Esophagus squamous epithelium (tissue), 5 donors: ENCODE measurements at places on chromosomes 6 and 20.

- H3K4me3 ChIP-seq = no peak overlapping the region
- peaks cover 5% of the 10 kb centered on the region for H3K36me3 ChIP-seq
- no peak for DNase-seq
- H3K27me3 ChIP-seq = no peaks in the 10 kb centered on the region
- H3K4me1 ChIP-seq = no peaks in the 10 kb centered on the region
- H3K27ac ChIP-seq = no peak overlapping the region
Measured at GRCh38 chr6:161136655-161137054, 137.2 kb downstream of the AGPAT4 start.

DNA sequence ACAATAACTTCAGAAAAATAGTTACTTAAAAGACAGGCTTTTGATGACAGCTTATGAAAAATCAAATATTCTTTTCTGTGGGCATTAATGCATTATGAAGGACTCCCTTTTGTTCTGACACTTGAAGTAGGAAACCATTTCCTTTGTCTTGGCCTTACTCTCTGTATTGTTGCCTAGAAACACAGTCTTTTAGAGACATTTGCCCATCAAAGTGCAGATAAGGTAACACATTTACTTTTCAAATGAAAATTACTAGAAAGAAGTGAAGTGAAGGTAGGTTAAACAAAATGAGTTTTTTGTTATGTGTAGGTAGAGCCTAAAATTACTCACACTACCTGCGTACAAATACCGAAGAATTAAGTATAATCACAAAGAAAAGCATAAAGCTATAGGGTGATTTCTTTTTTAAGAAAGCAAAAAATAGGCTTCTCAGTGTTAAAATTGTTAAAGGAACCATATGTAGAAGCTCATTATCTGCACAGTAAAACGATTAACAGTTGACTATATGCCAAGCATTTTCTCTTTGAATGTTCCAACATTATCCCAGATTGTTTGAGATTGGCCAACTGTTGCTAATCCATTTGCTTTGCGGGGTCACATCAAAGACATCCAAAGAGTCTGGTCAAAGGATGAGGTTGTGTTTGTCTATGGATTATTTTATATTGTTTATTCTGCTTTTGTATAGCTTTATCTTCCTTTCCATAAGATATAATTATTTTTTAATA is 542.0 kb upstream of the RNF217 start:
- no peaks in the 10 kb centered on the region for H3K4me1 ChIP-seq
- no peak overlapping the region for H3K27ac ChIP-seq
- H3K36me3 ChIP-seq = no peaks in the 10 kb centered on the region
- no peak for DNase-seq
- H3K27me3 ChIP-seq = no peaks in the 10 kb centered on the region
- no peak overlapping the region for H3K4me3 ChIP-seq

DNA sequence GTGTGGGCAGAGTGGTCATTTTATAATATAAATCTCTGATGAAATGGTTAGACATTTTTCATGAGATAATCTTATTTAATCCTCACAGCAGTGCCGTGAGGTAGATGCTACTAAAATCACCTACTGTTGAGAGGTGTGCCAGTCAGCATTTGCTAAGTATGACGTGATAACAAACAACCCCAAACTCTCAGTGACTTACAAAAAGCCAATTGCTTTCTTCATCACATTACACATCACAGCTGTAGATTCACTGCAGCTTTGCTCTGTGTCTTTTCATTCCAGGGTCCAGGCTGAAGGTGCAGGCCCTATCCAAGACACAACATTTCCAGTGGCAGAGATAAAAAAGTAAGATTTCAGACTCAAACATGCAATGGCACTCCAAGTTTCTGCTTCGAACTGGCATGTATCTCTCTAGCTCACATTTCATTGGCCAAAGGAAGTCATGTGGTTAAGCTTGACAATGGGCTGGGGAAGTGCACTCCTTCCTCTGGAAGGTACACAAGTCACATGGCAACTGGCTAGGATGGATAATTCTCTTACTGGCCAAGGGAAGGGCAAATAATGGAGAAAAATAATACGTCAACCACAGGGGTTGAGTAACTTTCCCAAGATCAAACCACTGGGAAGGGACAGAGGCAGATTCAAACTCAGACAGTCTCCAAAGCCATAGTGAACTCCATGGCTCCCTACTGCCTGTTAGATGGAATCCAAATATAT is 69.5 kb upstream of the EPB41L1 start:
- H3K27me3 ChIP-seq = no peaks in the 10 kb centered on the region
- H3K27ac ChIP-seq = peak overlapping the region; percentile 88
- no peak overlapping the region for H3K4me3 ChIP-seq
- no peak for DNase-seq

- H3K4me3 ChIP-seq = peak overlapping the region; percentile 65
- peak overlapping the region; percentile 85 for H3K27ac ChIP-seq
- DNase-seq = peak; percentile 24
- H3K4me1 ChIP-seq = peaks cover 46% of the 10 kb centered on the region
- H3K36me3 ChIP-seq = no peaks in the 10 kb centered on the region
Measured at GRCh38 chr6:149925974-149926777, 3.3 kb upstream of the RAET1G start.

DNA sequence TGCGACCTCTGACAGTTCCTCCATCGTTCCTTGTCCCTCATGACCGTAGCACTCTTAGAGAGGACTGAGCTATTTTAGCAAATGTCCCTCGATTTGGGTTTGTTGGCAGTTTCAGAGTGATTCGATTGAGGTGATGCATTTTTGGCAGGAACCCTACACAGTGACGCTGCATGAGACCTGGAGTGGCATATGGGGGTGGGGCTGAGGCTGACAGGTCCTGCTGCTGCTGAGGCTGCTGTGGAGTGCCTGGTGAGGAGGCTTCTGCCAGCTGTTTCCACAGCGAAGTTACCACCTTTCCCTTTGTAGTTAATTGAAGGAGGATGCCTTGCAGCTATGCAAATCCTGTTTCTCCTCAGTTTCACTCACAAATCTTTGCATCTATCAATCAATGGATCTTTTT is 19.8 kb downstream of the PXDC1 start:
- peaks cover 6% of the 10 kb centered on the region for H3K4me1 ChIP-seq
- no peak overlapping the region for H3K27ac ChIP-seq
- H3K27me3 ChIP-seq = no peaks in the 10 kb centered on the region
- peaks cover 5% of the 10 kb centered on the region for H3K36me3 ChIP-seq

GRCh38 chr6:6946206-6947155 is 161.3 kb upstream of the RREB1 start:
- H3K36me3 ChIP-seq = no peaks in the 10 kb centered on the region
- no peak overlapping the region for H3K4me3 ChIP-seq
- DNase-seq = no peak
- no peaks in the 10 kb centered on the region for H3K4me1 ChIP-seq

DNA sequence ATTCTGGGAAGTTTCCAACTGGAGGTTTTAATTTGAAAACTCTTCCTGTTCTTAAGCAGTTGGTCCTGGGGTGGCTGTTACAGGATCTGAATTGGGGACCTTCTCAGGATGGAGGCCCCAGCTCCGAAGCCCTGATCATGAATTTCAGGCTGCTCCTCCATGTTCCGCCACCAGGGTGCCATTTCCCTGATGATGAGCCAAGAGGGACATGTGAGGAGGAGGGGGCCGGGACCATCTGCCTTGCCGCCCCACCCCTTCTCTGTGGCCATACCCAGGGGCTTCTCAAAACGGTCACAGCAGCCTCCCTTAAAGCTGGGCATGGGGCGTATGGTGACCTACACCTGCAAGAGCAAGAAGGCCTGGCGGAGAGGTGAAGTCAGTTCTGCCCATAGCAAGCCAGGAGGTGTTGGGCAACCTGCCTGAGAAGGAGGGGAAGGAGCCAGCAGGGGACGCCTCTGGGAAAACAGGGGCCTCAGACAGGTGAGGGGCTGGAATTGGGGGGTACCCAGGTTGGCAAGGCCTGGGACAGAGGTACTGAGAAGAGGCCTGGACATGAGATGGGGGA is 3.6 kb upstream of the BAK1 start:
- no peaks in the 10 kb centered on the region for H3K27me3 ChIP-seq
- H3K4me1 ChIP-seq = peaks cover 21% of the 10 kb centered on the region
- no peak overlapping the region for H3K27ac ChIP-seq
- H3K36me3 ChIP-seq = no peaks in the 10 kb centered on the region

- H3K36me3 ChIP-seq = no peaks in the 10 kb centered on the region
- no peak overlapping the region for H3K27ac ChIP-seq
- H3K4me3 ChIP-seq = no peak overlapping the region
- DNase-seq = no peak
Measured at GRCh38 chr20:63844511-63844991, 13.5 kb upstream of the ZBTB46 start.

DNA sequence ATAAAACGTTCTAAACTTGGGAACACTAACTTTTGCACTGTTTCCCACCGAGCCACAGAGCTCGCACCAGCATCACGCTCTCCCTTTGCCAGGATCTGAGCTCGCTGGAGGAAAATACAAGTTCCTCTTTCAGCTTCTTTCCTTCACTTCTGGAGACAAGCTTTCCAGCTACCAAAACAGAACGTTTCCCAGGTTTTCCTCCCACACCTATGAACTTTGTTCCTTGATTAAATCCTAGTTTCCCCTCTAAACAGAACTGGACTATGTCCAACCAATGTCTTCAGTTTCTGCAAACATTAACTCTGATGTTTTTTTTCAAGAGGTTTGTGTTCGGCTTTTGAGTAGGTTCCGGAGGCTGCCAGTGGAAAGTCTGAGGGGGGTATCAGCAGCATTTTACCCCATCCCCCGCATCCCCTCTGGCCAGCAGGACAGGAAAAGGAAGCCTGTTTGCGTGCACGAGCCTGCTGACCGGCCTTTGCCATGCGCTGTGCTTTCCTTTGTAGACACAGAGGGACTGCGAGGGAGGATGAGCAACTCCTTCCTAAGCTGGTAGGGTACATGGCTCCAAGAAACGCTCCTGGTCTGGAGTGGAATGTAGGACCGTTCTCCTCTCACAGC is 135.5 kb downstream of the LY86 start:
- no peaks in the 10 kb centered on the region for H3K36me3 ChIP-seq
- no peaks in the 10 kb centered on the region for H3K27me3 ChIP-seq
- peaks cover 28% of the 10 kb centered on the region for H3K4me1 ChIP-seq

DNA sequence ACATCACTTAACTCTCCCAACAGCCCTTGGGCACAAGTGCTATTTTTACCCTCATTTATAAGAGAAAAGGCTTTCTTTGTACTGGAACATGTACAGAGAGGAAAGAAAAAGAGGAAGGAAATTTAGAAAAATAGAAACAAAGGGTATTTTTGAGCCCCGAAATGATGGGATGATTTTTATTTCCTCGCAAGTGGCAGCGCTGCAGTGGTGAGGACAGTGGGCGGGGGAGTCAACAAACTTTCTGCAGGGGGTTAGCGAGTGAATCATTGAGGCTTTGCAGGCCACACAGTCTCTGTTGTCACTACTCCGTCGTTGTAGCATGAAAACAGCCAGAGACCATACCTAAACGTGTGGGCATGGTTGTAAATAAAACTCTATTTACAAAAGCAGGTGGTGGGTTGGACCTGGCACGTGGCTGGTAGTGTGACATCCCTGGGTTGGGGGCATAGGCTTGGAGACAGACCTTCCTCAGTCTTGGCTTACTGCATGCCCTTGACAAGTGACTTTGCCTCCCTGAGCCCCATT is 25.5 kb upstream of the OCSTAMP start:
- no peak overlapping the region for H3K27ac ChIP-seq
- H3K4me3 ChIP-seq = no peak overlapping the region
- H3K27me3 ChIP-seq = no peaks in the 10 kb centered on the region
- no peaks in the 10 kb centered on the region for H3K4me1 ChIP-seq

GRCh38 chr6:74066168-74066871 is 370.3 kb downstream of the CD109 start:
- H3K4me1 ChIP-seq = no peaks in the 10 kb centered on the region
- H3K27ac ChIP-seq = no peak overlapping the region
- no peaks in the 10 kb centered on the region for H3K27me3 ChIP-seq
- no peak for DNase-seq

GRCh38 chr6:114634016-114634415 is 291.2 kb upstream of the HS3ST5 start:
- H3K4me1 ChIP-seq = no peaks in the 10 kb centered on the region

DNA sequence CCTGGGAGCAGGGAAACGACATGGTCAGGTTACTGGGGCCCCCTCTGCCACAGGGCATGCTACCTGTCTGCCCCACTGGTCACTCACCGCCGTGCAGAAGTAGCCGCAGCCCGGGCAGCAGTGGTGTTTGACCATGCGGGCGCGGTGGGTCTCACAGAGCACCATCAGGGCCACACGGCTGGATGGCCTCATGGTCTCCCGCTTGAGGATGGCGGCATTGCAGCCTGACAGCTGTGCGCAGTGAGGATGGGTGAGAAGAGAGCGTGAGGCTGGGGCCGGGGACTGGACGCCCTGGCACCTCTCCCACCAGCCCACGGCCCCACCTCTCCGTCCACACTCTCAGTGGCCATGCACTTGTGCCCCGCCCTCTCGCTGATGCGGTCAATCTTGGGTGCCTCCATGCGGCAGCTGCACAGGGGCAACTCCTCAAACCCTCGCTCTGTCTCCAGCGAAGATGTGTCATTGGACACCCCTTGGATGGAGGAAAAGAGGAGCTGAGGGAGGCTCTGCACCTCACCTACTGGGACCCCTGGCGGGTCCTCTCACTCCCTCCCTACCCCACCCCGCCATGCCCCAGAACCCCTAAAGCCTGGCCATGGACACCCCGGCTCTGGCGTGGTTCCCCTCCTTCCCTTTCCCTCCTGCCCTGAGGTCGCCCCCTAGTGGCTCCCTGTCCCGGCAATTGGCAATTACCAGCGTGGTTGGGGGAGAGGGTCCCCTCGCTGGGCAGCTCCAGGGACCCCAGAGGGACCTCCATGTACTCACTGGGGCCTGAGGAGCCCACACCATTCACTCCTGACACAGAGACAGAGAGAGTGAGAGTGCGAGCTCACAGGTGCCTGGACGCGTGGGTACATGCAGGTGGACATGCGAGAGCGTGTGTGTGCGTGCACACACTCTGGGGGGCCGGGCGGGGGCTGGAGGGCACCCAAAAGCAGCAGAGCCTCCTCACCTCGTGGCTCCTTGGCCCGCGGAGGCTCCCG is 8.9 kb downstream of the EHMT2 start:
- no peaks in the 10 kb centered on the region for H3K4me1 ChIP-seq
- H3K27me3 ChIP-seq = no peaks in the 10 kb centered on the region
- H3K27ac ChIP-seq = no peak overlapping the region
- peaks cover 66% of the 10 kb centered on the region for H3K36me3 ChIP-seq
- H3K4me3 ChIP-seq = no peak overlapping the region

- no peaks in the 10 kb centered on the region for H3K27me3 ChIP-seq
- no peak overlapping the region for H3K4me3 ChIP-seq
- H3K27ac ChIP-seq = no peak overlapping the region
- no peaks in the 10 kb centered on the region for H3K4me1 ChIP-seq
Measured at GRCh38 chr6:117711369-117711768, 36.1 kb downstream of the NUS1 start.

DNA sequence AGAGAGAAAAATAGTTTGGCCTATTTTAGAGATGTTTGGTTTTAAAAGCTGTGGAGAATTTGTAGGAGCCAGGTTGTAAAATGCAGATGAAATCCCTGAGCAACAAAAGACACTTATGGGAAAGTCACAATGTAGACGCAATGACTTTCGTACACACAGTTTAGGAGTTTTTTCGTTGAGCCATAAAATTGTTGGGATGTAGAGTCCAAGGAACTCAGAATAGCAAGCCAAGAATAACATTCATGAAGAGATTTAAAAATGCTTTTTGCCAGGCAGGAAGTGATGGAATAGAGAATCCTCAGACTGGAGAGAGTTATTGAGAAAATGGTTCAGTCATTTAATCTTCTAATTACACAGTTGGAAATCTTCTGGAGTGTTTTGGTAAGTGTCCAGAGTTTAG is 11.5 kb upstream of the PROKR2 start:
- H3K27me3 ChIP-seq = no peaks in the 10 kb centered on the region
- no peaks in the 10 kb centered on the region for H3K36me3 ChIP-seq
- H3K4me1 ChIP-seq = no peaks in the 10 kb centered on the region
